MM.1S (cell line): ENCODE measurements at places on chromosomes 5 and 9.
A peak's percentile ranks its signal among the peaks of the same experiment; 100 is the strongest.

GRCh38 chr9:126470241-126470993 lies 143.3 kb upstream of the LMX1B start:
- peaks cover 22% of the 10 kb centered on the region for H3K4me1 ChIP-seq
- 0 out of 2 replicates have a peak overlapping the region, but pooled peaks have one; percentile 6 for H3K4me3 ChIP-seq
- peaks cover 75% of the 10 kb centered on the region for H3K27me3 ChIP-seq
- DNase-seq, result peak; percentile 61
- H3K27ac ChIP-seq, result peak overlapping the region; percentile 34; the same call in 1 of the 2 replicates

GRCh38 chr5:58281189-58281588 lies 178.7 kb downstream of the PLK2 start:
- no peak overlapping the region for H3K4me3 ChIP-seq
- H3K27ac ChIP-seq, result no peak overlapping the region
- H3K36me3 ChIP-seq, result no peaks in the 10 kb centered on the region
- DNase-seq, result no peak

GRCh38 chr5:154513669-154514084 lies 35.6 kb upstream of the HAND1 start:
- no peaks in the 10 kb centered on the region for H3K27me3 ChIP-seq
- H3K36me3 ChIP-seq, result no peaks in the 10 kb centered on the region
- no peak overlapping the region for H3K27ac ChIP-seq
- peaks cover 20% of the 10 kb centered on the region for H3K4me1 ChIP-seq
- H3K4me3 ChIP-seq, result no peak overlapping the region; the same call in 1 of the 2 replicates

DNA sequence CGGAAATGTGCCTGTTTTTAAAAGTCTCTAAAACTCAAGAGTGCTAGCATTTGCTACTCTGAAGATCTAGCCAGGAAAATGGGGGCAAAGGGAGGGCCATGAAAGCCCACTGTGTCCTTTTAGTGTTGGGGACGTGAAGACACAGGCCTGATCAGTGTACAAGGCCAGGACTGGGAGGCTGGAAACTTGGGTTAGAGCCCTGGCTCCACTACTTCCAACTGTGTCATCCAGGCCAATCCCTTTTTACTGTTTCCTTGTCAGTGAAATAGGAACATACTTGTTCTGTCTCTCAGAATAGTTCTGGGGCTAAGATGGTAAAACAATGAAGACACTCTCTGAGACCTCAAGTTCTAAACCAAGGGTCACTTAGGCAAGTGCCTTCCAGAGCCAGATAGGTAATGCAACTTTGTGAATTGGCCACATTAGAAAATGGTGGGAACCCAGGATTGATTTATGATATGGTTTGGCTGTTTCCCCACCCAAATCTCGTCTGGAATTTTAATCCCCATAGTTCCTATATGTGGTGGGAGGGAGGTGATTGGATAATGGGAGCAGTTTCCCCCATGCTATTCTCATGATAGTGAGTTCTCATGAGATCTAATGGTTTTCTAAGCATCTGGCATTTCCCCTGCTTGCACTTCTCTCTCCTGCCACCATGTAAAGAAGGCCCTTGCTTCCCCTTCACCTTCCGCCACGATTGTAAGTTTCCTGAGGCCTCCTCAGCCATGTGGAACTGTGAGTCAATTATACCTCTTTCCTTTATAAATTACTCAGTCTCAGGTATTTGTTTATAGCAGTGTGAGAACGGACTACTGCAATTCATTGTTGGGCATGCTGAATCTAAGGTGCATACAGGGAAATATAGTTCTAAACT lies 30.4 kb upstream of the B4GALT1 start:
- no peaks in the 10 kb centered on the region for H3K27me3 ChIP-seq
- H3K27ac ChIP-seq, result no peak overlapping the region
- no peak overlapping the region for H3K4me3 ChIP-seq
- no peaks in the 10 kb centered on the region for H3K36me3 ChIP-seq
- H3K4me1 ChIP-seq, result peaks cover 11% of the 10 kb centered on the region

DNA sequence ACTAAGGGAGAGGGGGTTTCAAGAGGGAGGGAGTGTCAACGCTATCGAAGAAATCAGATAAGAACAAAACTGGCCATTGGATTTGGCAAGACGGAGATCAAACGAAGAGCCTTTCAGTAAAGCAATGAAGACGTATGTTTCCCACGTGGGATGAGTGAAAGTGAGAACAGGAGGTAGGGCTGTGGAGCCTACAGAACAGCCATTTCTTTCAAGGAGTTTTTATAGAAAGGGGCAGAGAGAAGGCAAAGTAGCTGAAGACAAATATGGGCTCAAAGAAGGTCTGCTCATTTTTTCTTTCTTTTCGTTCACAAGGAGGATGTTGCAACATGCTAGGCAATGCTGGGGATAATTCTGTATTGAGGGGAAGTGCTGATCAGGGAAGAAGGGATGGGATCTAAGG lies 98.3 kb downstream of the SUSD1 start:
- no peaks in the 10 kb centered on the region for H3K27me3 ChIP-seq
- H3K4me1 ChIP-seq, result 0 out of 2 replicates have a peak, but pooled peaks cover 5% of the 10 kb centered on the region
- no peaks in the 10 kb centered on the region for H3K36me3 ChIP-seq
- H3K4me3 ChIP-seq, result no peak overlapping the region

DNA sequence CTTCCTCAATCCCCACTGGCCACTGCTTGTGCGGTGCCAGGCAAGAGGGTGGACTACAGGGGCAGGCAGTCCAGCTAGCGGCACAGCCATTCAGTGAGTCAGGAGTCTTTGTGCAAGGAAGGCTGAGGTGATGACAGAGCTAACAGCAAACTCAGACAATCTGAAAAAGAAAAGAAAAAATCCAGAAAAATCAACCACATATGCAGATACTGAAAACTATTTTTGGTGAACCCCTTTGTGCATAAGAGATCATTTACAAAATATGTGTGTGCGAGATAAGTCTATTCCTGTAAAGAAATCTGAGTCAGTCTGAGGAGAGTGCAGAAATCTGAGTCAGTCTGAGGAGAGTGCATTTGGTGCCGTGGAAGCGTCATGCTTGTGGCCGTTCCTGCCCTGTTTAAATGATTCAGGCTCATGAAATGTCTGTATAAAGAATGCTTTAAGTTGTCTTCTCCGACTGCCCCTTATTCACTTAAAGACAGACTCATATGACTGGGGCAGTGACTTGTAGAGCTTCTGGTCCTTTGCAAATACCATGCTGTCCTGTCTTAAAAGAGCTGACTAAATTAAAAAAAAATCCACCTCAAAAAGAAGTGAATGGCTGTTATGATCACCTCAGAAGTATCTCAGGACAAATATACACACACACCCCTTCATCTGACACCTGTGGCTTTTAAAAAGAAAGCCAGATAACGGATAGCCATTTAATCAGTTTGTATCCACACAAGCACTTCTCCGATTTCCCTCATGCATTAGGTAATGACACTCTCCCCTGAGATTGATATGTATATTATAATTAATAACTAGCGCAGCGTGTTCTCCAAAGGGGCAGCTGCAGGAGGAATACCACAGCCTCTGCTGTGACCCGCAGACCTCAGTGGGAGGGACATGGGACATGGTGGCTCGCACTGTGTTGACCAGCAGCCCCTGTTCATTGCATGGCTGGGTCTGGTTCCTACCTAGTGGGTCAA lies 47.3 kb downstream of the TRIO start:
- H3K36me3 ChIP-seq, result no peaks in the 10 kb centered on the region
- H3K4me3 ChIP-seq, result no peak overlapping the region

DNA sequence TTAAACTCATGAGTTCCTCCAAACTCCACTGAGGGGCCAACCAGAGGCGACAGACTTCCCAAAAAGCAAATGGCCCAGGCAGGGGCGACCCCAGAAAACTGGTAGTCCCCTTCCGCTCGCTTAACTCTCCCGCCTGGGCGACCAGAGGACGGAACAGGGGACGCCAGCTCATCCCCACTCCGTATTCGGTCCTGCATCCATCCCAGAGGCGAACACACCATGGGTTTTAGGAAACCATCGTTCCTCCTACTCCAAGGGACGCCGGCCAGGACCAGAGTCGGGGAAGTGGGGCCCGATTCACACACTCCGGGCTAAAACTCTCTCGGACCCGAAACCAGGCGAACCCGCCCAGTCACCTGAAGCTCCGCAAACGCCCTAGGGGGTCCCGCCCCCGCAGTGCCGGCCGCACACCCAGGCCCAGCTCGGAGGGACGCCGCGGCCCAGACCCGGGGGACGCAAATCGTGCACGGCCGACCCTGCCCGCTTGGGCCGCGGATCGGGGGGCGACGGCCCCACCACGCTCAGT lies 478 bp downstream of the TEX10 start:
- DNase-seq, result peak; percentile 34
- peaks cover 3% of the 10 kb centered on the region; the same call in 1 of the 2 replicates for H3K36me3 ChIP-seq
- H3K27me3 ChIP-seq, result no peaks in the 10 kb centered on the region
- peak overlapping the region; percentile 86 for H3K4me3 ChIP-seq
- H3K27ac ChIP-seq, result peak overlapping the region; percentile 39; the same call in 1 of the 2 replicates

- H3K4me3 ChIP-seq, result no peak overlapping the region
- H3K27ac ChIP-seq, result no peak overlapping the region
- no peak for DNase-seq
- H3K4me1 ChIP-seq, result no peaks in the 10 kb centered on the region
These were observed 155.7 kb upstream of the SH3GL2 start for GRCh38 chr9:17422994-17423680.

DNA sequence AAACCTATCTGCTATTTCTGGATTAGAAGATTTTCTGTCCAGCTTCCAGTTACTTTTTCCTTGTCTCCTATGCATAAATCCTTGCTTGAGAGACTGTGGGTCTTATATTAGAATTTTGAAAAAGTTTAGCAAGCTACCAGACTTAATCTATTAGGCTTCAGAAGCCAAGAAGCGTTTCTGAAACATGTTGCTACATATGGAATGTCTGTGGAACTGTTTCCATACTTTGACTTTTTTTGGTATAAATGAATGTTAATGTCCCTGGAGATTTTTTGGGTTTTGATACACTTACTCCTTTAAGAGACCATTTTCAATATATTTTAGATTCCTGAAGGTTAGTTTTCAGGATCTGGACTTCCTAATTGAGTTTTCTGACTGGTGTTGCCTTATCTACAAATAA lies 191.4 kb upstream of the SGCD start:
- no peaks in the 10 kb centered on the region for H3K36me3 ChIP-seq
- no peaks in the 10 kb centered on the region for H3K4me1 ChIP-seq
- no peak overlapping the region for H3K4me3 ChIP-seq
- H3K27me3 ChIP-seq, result no peaks in the 10 kb centered on the region
- no peak overlapping the region for H3K27ac ChIP-seq

DNA sequence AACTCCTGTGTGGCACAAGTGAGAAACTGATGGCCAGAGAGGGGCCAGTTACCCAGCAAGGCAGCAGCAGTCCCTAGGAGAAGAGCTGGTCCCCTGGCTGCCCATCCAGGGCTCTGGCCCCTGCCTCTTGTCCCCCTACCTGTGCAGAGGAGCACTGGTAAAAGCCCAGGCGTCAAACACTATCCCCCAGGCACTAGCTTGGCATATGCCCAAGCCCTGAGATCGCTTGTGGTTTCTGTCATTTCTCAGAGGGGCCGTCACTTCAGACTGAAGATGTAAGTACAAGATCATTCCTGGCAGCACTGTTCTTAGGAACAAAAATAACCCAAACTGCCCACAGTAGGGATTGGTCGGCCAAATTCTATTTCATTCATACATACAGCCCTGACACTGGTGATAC lies 53.9 kb downstream of the COL15A1 start:
- H3K36me3 ChIP-seq, result no peaks in the 10 kb centered on the region
- H3K27me3 ChIP-seq, result no peaks in the 10 kb centered on the region; the same call in 1 of the 2 replicates
- no peak for DNase-seq
- H3K4me3 ChIP-seq, result no peak overlapping the region
- no peak overlapping the region for H3K27ac ChIP-seq

DNA sequence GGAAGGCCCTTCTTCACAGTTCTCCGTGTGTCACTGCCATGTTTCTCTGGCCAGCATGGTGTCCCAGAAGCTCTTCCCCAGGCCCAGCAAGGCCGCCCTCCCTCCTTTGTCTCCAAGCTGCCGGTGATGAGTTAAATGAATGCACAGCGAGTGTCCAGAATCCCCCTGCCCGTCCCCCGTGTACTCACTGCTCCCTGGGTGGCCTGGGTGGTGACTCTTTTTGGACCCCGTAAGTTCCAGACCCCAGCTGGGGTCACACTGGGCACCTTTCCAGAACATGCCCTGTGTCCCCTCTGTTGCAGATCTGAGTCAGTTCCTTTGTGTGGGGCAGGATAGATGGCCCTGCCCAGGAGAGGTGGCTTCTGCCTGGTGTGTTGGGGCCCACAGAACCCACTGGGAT lies 95.0 kb downstream of the MRPL36 start:
- no peaks in the 10 kb centered on the region for H3K4me1 ChIP-seq
- peaks cover 44% of the 10 kb centered on the region for H3K27me3 ChIP-seq
- H3K4me3 ChIP-seq, result no peak overlapping the region
- no peak for DNase-seq
- H3K27ac ChIP-seq, result no peak overlapping the region
- no peaks in the 10 kb centered on the region for H3K36me3 ChIP-seq

DNA sequence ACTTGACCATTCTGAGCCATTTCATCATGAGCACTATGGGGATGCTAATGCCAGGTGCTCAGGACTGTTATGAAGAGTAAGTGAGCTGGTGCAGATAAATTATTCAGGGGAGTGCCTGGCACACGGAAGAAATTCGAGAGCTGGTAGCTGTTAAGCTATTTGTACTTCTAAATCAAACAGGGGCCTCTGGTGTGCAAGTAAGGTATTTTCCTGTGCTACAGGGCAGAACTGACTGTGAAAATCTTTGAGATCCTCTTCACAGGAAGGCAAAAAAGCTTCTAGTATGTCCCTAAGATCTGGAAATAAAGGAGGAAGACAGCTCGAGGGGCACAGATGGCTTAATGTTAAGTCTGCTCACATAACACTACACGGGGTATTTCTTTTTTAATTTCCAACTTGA lies 106.3 kb upstream of the SPOCK1 start:
- no peaks in the 10 kb centered on the region for H3K36me3 ChIP-seq
- H3K27me3 ChIP-seq, result no peaks in the 10 kb centered on the region
- no peaks in the 10 kb centered on the region for H3K4me1 ChIP-seq
- H3K27ac ChIP-seq, result no peak overlapping the region

DNA sequence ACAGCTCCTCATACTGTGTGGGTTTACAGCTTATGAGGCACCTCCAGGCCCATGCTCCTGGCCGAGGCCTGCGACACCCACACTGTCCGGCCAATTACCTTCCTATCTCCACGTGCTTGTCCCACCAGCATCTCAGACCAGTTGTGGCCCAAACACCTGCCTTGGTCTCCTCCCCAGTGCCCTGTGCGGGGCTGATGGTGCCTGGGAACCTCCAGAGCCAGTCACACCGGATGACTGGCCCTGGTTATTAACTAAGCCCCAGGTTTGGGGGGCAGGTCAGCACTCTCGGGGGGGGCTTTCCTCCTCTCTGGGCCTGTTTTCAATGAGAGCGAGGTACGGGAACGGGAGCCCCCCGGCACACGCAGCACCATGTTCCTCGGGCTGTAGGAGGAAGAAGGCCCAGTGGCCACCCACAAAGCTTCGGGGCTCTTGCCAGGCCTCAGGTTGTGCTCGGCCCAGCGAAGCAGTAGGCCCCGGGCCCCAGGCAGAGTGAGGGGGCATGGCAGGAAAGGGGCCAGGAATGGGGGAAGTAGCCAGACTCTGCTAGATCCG lies 76.0 kb upstream of the PHYKPL start:
- no peak overlapping the region for H3K27ac ChIP-seq
- peaks cover 45% of the 10 kb centered on the region for H3K27me3 ChIP-seq
- H3K36me3 ChIP-seq, result no peaks in the 10 kb centered on the region
- no peaks in the 10 kb centered on the region for H3K4me1 ChIP-seq
- H3K4me3 ChIP-seq, result no peak overlapping the region

GRCh38 chr9:133955821-133956411 lies 36.2 kb downstream of the VAV2 start:
- no peak for DNase-seq
- H3K27me3 ChIP-seq, result peaks cover 38% of the 10 kb centered on the region
- H3K27ac ChIP-seq, result no peak overlapping the region
- no peaks in the 10 kb centered on the region for H3K4me1 ChIP-seq
- no peaks in the 10 kb centered on the region for H3K36me3 ChIP-seq

GRCh38 chr9:81676395-81676794 lies 13.0 kb downstream of the TLE1 start:
- H3K36me3 ChIP-seq, result no peaks in the 10 kb centered on the region
- no peak overlapping the region for H3K4me3 ChIP-seq
- no peaks in the 10 kb centered on the region for H3K4me1 ChIP-seq
- no peak for DNase-seq
